Activated CD8-positive, alpha-beta T cell treated with anti-CD3 and anti-CD28 coated beads, Interleukin-2, amount 10 ng/mL, durations not matched to agents 7 days and 5 days (primary cell): ENCODE measurements at places on chromosomes 12 and 14. TPM values are rescaled to one million over a fixed set of nuclear protein-coding genes. Genes with fewer than 3 reads are reported as not detected.

Gene SLC6A15
- not detected for total RNA-seq

DNA sequence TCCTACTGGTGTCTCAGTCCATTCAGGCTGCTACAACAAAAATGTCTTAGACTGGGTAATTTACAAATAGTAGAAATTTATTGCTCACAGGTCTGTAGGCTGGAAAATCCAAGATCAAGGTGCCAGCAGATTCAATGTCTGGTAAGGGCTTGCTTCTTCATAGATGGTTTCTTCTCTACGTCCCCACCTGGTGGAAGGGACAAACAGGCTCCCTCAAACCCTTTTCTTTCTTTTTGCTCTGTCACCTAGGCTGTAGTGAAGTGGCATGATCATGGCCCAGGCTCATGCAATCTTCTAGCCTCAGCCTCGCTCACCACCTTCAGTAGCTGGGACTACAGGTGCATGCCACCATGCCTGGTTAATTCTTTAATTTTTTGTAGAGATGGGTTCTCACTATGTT lies 106.8 kb upstream of the RPH3A start:
- H3K4me3 ChIP-seq, result no peak overlapping the region
- no peak for DNase-seq
- no peak overlapping the region for H3K27ac ChIP-seq
- H3K27me3 ChIP-seq, result peaks cover 23% of the 10 kb centered on the region
- H3K4me1 ChIP-seq, result no peaks in the 10 kb centered on the region

DNA sequence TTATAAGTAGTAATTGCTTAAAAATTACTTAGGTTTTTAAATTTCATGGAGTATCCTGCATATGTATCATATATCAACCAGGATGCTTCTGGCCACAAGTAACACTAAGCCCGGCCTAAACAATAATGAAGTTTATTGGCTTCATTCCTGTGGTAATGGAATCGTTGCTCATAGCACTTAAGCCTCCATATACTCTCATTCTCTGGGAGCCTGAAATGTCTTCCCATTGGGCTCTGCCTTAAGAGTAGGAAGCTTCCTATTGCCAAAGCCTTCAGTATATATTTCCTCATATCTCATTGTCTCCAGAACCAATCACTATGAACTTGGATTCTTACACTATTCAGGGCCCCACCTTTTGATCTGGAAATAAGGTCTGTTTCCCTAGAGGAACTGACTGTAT lies 83.8 kb upstream of the DNM1L start:
- H3K36me3 ChIP-seq, result peaks cover 2% of the 10 kb centered on the region
- H3K4me1 ChIP-seq, result peaks cover 11% of the 10 kb centered on the region
- H3K27me3 ChIP-seq, result no peaks in the 10 kb centered on the region
- H3K4me3 ChIP-seq, result no peak overlapping the region
- DNase-seq, result no peak

- H3K4me3 ChIP-seq, result no peak overlapping the region
- no peak for DNase-seq
- no peak overlapping the region for H3K27ac ChIP-seq
- H3K27me3 ChIP-seq, result peaks cover 24% of the 10 kb centered on the region
Observed at GRCh38 chr14:104603711-104604401, 716 bp downstream of the TMEM179 start.

DNA sequence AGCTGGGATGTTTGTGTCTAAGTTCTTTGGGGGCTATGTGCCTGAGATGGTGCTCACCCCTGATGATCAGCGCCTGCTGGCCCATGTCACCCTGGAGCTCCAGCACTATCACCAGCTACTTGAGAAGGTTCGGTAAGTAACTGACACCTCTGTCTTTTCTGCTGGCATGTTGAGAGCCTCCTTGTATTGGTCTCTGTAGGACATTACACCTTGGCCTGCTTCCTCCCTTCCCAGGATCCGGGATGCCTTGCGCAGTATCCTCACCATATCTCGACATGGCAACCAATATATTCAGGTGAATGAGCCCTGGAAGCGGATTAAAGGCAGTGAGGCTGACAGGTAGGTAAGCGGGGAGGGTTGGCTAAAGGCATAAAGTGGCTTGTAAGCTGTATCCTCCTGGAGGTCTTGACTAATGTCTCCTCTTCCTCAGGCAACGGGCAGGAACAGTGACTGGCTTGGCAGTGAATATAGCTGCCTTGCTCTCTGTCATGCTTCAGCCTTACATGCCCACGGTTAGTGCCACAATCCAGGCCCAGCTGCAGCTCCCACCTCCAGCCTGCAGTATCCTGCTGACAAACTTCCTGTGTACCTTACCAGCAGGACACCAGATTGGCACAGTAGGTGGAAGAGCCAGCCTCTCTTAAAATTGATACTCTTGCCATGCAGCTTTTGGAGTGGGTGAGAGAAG lies 5.5 kb downstream of the DDIT3 start:
- H3K4me3 ChIP-seq, result no peak overlapping the region
- no peak for DNase-seq
- H3K27me3 ChIP-seq, result no peaks in the 10 kb centered on the region
- H3K36me3 ChIP-seq, result peaks cover 77% of the 10 kb centered on the region
- peaks cover 29% of the 10 kb centered on the region for H3K4me1 ChIP-seq

DNA sequence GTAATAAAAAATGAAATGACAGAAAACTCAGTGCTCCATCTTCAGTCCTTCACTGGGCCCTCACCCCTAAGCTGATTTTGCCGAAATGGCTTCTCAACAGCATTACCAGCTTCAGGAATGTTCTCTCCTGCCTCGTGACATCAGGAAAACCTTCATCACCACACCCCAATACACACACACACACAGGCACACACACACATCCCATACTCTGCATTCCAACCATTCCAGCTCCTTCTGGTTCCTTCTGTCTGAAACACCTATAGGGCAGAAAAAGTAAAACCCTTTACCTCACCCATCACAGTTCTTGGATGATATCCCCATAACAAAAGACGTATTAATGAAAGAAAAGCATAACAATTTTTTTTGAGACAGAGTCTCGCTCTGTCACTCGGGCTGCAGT lies 75.9 kb downstream of the CCDC60 start:
- H3K27ac ChIP-seq, result no peak overlapping the region
- H3K27me3 ChIP-seq, result peaks cover 3% of the 10 kb centered on the region
- H3K36me3 ChIP-seq, result no peaks in the 10 kb centered on the region
- H3K4me3 ChIP-seq, result no peak overlapping the region
